ENCODE measurements at places on chromosomes 13 and 19.

- DNase-seq = no peak
Measured at GRCh38 chr13:25490236-25490635, 118.5 kb downstream of the ATP8A2 start.

GRCh38 chr13:25170554-25171111 is 1.5 kb downstream of the AMER2 start:
- no peak for DNase-seq

GRCh38 chr19:44694184-44694579 is 4.8 kb upstream of the CEACAM16 start:
- no peak for DNase-seq

- no peak for DNase-seq
Measured at GRCh38 chr13:81927347-81927746, 1586.4 kb upstream of the SPRY2 start.

GRCh38 chr19:11504502-11505031 is 1.1 kb downstream of the ZNF653 start:
- no peak for DNase-seq

- no peak for DNase-seq
Measured at GRCh38 chr13:76692346-76692745, 193.9 kb downstream of the KCTD12 start.

- DNase-seq = no peak
Measured at GRCh38 chr19:19777692-19778091, 43.9 kb downstream of the ZNF506 start.

- no peak for DNase-seq
Measured at GRCh38 chr13:27466513-27466912, 16.1 kb upstream of the MTIF3 start.

- peak; percentile 15 for DNase-seq
Measured at GRCh38 chr19:14347999-14348889, 33.0 kb upstream of the ADGRE5 start.

GRCh38 chr19:14086098-14086497 is 515 bp upstream of the C19orf67 start:
- DNase-seq = no peak

- DNase-seq = no peak
Measured at GRCh38 chr19:51491586-51491985, 10.0 kb downstream of the SIGLEC12 start.

GRCh38 chr13:20035130-20035529 is 76.6 kb downstream of the ZMYM2 start:
- no peak for DNase-seq

- DNase-seq = no peak
Measured at GRCh38 chr13:44694842-44695241, 118.7 kb upstream of the TSC22D1 start.

GRCh38 chr13:34749046-34749445 is 193.0 kb upstream of the NBEA start:
- DNase-seq = no peak

GRCh38 chr19:7862413-7862951 is 11.7 kb downstream of the PRR36 start:
- no peak for DNase-seq

GRCh38 chr13:97226788-97227627 is 4.9 kb downstream of the MBNL2 start:
- no peak for DNase-seq
